ENCODE measurements at places on chromosomes 6 and 20.

GRCh38 chr6:161249327-161249726 is 24.5 kb downstream of the AGPAT4 start:
- no peak for DNase-seq

DNA sequence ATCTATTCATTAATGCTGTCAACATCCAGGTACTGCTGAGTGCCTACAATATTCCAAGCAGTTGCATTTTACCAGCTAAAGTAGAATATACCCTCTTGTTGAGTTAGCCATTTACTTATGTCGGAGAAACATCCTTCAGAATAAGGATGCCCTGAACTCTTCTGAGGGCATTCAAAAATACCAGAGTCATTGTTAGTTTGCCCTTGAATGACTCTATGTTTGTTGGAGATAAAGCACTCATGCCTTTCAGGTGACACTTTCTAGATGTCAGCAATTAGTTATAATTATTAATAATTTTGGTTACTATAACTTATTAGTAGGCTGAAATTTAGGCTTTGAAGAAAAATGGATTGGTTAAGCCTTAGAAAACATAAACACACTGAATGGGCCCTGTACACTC is 286.2 kb upstream of the STXBP5 start:
- no peak for DNase-seq

DNA sequence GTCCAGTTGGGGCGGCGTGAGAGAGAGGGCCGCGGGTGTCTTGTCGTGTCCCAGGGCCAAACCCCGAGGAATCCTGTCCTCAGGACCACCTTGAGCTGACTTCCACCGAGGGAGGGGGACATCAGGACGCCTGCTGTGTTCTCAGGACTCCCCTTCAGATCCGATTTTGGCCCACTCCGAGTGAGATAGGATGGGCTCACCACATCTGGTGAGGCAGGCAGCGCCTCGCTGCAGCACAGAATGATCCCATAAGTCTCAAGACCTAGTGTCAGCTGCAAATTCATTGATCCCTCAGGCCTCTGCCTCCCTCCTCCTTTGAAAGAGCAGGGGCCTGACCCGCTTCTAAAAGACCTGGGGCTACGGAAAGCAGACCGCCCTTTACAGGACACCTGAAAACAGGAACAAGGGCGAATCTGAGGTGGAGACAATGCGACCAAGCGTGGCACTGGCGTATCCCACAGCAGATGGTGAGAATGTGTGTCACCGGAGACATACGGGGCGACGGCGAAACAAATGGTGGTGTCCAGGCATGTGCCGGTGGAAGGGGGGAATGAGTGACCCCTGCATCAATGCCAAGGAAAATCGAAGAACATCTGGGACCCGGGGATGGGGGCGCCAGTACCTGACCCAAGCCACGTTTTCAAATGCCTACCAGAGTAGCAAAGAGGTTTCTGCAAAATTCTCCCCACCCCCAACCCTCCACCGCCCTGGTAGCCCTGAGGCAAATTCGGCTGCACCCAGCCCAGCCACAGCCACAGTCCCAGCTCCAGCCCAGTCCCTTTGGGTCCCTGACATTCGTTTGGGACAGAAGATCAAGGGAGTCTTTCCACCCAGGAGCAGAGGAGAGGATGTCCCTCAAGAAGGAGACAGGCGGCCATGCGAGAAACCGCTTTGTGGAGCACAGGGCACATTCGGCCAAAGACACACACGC is 162.1 kb upstream of the ZNF337 start:
- no peak for DNase-seq

DNA sequence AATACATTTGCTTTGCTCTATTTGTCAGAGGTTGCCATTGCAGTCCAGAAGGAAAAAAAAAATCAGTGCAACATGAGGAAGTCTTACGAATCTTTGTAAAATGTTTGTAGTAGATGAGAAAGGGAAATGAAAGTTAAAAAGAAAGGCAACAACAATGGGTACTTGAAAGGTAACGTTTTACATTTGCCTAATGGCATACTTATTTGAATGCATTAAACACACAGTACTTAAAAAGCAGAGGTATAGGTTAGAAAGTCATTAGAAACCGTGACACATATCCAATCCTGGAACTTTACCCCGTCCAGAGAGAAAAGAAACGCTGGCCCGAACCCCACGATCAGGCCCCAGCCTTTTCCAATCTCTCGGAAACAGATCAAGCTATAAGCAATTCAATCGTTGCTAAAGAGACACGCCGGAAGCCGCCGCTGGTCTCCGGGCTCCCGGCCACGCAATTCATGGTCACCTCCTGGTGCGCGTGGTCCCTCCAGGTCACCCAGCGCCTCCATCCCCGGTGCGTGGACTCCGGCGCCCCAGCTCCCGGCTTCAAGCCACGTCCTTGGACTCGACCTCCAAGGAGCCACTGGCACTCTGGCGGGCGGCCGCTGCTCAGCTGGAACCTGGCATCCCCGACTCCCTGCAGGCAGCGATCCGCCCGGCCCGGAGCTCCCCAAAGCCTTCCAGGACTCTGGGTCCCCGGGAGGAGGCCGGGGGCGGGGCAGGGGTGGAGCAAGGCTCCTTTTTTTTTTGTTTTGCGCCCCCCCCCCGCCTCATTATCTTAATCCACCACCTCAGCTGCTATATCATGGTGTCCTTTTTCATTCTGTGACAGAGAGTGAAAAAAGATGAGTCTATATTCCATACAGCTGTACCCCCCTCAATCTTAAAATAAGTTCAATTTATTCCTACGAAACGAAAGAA is at the start of gene SLC18B1:
TSS of gene SLC18B1 (minus strand) at position 687 of the 918 bp plus-strand sequence. CDS start at position 506, 181 bp downstream.
- DNase-seq, result no peak

DNA sequence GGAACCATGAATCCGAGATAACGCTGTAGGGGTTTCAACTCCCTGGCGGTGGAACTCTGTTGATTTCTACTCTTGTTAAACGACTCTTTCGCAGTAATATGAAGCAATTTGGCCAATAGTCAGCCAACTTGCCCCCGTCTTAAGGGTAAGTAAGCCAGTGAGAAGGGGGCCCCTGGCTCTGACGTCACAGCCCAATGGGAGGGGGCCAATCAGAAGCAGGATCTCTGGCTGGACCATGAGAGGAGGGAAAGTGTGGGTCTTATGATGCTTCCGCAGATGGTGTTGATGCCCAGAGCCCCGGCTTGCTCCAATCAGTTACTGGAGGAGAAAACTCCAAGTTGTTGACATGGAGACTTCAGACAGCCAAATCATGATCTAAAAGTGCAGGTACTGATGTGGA is 242.4 kb downstream of the BMP7 start:
- DNase-seq, result no peak
